Activated CD4-positive, alpha-beta T cell treated with anti-CD3 and anti-CD28 coated beads, Interleukin-2, amount 50 U/mL, for 16 hours (primary cell): ENCODE measurements at places on chromosomes 4 and X.

DNA sequence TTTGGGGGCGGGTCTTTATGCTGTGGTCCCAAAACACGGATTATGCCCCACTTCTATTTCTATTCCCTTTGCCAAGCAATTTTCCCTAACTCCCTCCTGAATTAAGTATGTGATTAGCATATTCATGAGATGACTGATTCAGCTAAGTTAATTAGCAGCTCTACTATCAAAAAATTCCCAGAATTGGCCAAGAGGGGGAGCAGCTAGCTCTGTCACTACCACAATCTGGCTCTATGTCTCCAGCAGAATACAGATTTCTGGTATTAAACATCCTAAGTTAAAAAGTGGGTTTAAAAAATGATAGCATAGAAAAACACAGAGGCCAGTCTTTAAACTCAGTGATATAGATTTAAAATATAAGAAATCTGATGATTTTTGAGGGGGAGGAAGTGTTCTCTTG, 80.3 kb downstream of the GPC4 start:
- DNase-seq: peak; percentile 32

GRCh38 chrX:53281963-53282695, 745 bp upstream of the IQSEC2 start:
- no peak for DNase-seq

DNA sequence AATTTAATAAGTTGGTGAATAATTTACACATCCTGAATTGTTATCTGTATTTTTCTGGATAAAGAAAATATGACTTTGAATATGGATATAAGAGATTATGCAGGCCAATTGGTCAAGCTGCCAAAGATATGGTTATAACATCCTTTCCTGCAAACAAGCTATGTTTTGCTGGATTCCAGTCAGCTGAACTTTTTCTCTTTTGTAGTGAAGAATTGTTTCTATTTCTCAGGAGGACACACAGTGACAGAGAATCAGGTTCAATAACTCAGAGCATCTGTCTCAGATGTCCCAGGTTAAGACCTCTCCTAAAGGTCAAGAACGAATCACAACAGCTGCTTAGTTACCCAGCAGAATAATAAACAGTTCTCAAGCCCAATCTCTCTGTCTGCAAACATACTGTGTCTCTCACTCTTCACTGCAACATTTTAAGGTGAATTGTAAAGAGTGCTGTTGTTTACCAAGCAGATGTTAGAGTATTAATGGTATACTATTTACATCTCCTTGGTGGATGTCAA, 189.5 kb upstream of the ANKRD50 start:
- no peak for DNase-seq

GRCh38 chr4:175443547-175443946, 368.5 kb downstream of the GPM6A start:
- no peak for DNase-seq

- peak; percentile 55 for DNase-seq
Observed at GRCh38 chrX:130916636-130917422, 13.8 kb upstream of the ENOX2 start.

- no peak for DNase-seq
Observed at GRCh38 chrX:103453655-103454054, 65.6 kb downstream of the RAB40A start.

GRCh38 chrX:151704041-151704663, 8.9 kb downstream of the PRRG3 start:
- no peak for DNase-seq

- DNase-seq: no peak
Observed at GRCh38 chr4:1622238-1622637, 61.9 kb downstream of the FAM53A start.

GRCh38 chrX:2145692-2146367, 354.9 kb downstream of the DHRSX start:
- DNase-seq: no peak

GRCh38 chrX:133401536-133401935, 13.8 kb downstream of the GPC4 start:
- no peak for DNase-seq

DNA sequence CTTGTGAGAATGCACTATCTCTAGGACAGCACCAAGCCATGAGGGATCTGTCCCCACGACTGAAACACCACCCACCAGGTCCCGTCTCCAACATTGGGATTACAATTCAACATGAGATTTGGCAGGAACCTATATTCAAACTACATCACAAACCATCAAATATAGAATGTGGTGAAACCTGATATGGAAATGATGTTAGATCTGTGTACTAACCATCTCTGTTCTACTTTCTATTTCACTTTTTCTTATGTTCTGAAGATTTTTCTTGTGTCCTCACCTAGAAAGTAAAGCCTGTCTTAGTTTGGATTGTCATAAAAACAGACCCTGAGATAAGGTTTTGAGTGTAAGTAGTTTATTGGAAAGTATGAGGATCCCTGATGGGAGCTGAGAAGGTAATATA, 37.8 kb upstream of the TACR3 start:
- no peak for DNase-seq

DNA sequence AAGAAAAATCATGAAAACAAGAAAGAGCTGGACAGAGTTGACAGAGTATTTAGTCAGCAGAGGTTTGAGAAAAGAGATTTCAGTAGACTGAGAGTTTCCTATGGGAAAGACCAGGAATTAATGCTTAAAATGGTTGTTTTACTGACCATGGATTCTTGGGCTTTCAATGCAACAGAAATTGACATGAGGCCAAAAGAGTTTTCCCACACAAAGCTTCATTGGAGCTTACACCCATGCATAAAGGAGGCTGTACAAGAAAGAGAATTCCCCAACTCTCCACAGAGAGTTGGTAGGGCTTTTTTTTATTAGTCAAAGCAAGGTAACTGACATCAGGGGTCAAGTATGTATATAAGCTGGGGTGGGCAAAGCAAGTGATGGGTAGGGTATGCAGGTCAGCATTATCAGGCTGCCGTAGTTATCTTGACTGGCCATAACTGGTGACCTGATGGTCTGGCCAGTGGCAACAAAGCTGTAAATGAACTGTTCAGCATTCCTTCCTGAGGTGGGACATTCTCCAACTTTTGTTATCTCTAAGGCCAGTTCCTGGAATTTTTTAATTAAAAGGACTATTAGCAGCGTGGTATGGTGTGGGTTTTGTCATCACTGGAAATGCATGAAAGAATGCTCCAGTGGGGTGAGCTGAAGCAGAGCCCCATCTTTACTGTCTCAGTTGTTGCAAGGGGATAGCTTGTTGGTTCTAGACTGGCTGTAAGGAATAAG, 117.0 kb downstream of the ADAM29 start:
- DNase-seq: no peak

GRCh38 chr4:164935363-164935762, 42.1 kb downstream of the TRIM61 start:
- no peak for DNase-seq

GRCh38 chr4:1246111-1246881, 2.6 kb downstream of the CTBP1 start:
- peak; percentile 20 for DNase-seq

DNA sequence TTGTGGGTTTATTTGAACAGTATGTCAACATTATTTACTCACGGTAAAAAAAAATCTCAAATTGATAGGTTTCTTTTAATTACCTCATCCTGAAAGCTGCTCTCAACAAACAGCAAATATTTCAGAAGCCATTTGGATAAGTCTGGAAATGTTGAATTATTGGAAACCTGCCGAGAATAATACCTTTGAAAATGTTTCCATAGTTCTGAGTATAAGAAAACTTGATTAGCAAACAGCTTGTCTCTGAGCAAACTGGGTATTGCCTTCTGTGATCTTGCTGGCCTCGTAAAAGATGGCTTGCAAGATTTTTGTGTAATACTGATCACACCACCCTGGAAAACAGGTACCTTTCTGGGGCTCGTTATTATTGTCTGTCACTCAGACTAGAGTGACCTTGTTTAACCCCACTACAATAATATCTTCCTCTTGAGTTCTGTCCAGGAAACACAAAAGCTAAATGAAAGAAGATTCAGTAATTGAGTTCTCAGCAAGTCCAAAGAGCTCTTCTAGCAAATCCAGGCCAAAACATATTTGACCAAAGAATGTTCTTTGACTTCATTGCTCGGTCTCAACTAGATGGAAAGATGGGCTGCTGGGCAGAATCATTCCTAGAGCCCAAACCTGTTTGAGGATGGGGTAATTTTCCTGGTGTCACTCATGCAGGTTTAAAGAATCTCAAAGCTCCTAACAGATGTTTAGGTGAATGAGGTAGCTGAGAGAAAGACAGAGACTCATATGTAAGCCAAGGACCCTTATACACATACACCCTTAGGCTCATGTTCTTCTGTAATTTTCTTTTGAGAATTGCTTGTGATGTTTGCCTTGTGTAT, 255.6 kb upstream of the JADE1 start:
- DNase-seq: no peak

DNA sequence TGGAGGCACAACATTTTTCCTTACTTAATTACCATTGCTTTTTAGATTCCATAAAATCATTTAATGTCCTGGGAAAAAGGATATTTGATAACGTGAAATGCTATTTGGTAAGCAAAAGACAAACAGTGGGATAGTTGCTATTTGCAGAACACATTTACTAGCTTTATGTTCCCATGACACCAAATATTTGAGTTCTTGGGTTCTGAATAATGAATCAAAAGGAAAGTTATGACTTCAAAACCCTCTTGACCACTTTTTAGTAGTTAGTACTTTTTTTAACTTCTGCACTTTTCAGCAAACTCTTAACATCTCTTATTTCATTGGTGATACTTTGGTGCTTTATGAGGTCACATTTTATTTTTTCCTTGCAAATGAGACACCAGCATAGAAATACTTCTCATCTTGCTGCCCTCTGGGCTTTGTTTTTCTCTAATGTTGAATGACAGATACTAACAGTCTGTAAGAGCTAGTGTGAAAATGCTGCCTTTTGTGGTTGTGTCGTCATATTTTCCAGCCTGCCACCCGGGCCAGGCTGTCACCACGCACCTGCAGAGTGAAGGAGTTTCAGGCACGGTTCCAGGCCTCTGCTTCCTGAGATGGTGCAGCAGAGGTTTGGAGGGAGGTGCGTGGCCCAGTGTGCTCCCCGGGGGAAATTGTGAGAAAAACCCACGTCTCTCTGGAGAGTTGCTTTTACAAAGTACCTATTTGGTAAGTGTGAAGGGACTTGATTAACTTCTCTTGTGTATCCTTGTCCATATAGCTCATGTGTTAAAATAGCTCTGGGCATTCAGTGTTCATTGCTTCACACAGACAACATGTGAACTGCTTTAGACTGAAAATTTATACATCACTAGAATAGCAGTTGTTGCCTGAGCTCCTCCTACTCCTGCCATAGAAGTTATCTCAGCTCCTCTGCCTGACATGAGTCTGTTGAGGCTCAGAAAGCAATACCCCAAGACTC, 34.7 kb downstream of the MSL3 start:
- DNase-seq: peak; percentile 77

DNA sequence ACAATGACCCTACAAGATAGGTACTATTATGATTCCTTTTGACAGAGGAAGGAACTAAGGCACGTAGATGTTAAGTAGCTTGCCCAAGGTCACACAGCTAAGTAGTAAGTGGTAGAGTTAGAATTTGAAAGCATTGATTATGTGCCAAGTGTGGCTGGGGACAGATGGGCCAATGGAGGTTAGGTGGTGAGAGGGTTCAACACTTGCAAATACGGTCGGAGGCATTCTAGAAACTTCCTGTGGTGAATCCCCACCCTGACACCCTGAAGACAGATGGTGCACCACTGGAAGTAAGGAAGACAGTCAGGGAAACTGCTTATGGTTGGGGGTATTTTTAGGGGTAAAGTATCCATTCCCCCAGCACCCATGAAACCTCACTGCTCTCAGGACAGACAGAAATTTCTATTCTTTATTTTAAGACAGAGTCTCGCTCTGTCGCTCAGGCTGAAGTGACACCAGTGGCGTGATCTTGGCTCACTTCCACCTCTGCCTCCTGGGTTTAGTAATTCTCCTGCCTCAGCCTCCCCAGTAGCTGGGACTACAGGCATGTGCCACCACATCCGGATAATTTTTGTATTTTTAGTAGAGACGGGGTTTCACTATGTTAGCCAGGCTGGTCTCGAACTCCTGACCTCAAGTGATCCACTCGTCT, 142.5 kb downstream of the RASL11B start:
- no peak for DNase-seq

GRCh38 chr4:18931643-18932377, 910.3 kb upstream of the LCORL start:
- DNase-seq: no peak

DNA sequence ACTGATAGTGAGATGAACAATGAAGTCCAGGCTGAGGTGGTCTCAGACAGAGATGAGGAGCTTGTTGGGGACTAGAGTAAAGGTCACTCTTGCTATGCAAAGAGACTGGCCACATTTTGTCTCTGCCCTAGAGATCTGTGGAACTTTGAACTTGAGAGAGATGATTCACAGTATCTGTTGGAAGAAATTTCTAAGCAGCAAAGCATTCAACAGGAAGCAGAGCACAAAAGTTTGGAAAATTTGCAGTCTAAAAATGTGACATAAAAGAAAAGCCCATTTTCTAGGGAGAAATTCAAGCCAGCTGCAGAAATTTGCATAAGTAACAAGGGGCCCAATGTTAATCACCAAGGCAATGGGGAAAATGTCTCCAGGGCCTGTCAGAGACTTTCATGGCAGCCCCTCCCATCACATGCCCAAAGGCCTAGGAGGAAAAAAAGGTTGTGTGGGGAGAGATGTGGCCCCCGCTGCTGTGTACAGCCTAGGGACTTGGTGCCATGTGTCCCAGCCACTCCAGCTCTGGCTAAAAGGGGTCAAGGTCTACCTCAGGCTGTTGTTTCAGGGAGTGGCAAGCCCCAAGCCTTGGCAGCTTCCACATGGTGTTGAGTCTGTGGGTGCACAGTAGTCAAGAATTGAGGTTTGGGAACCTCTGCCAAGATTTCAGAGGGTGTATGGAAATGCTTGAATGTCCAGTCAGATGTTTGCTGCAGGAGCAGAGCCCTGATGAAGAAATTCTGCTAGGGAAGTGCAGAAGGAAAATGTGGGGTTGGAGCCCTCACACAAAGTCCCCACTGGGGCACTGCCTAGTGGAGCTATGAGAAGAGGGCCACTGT, 262.8 kb downstream of the DKK2 start:
- no peak for DNase-seq

DNA sequence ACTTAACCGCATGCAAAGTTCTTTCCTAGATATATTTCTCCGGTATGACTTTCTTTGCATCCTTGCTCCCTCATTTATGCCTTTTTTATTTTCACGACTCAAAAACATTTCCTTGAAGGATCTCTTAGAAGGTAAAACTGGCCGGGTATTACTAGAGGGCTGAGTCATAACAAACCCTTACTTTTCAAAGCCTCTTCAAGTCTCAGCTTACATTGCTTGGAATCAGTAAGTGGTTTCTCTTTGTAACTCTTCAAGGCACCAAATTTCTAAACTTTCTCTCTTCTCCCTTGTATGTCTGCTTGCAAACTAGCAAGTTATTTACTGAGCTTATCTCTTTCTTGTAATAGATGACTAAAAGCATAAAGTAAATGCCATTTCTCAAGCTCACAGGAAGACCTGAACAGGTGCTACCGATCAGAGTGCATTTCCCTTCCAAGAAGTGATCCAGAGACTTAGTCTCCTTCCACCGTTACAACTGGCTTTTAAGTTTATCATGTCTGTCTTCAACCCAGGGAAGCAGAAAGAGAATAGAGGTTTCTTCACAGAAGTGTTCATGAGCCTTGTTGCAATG, 75.5 kb downstream of the ANXA10 start:
- DNase-seq: peak; percentile 56

- peak; percentile 5 for DNase-seq
Observed at GRCh38 chr4:154361450-154361849, 130.1 kb downstream of the DCHS2 start.
